ENCODE measurements at places on chromosomes 7 and 10.

DNA sequence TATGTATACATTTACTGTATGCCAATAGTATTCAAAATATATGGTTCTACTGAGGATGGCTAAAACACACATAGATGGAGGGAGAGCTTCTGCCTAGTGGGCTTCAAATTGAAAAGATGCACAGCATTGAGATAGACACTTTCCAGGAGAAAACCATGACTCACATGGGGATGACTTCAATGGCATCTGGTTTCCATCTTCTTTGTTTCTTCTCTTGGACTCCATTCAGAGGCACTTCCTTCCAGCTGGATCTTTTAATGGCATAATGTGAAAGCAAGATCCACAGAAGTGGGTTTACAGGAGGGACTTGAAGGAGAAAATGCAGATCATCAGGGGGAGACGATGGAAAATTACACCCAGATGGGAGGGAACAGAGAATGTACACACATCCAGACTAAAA, 84.9 kb downstream of the ZNF365 start:
- no peaks in the 10 kb centered on the region for H3K4me1 ChIP-seq
- no peak overlapping the region for H3K27ac ChIP-seq
- no peak overlapping the region for H3K4me3 ChIP-seq
- H3K36me3 ChIP-seq = no peaks in the 10 kb centered on the region

DNA sequence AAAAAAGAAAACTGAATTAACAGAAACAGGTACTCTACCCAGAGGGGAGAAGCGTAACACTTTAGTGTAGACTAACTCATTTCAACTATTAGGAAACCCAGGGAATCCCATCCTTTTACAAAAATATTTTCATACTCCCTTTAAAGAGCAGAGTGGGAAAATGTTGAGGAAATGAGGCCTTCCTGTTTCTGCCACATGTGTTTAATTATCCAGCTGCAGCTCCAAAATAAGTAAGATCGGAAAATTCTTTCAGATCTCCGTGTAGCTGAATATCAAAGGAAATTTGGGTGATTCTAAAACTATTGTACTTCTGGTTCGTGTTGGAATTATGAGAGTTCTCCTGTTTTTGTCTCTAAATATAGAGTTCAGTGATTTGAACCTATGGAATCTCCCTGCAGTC, 58.0 kb upstream of the CAV2 start:
- H3K36me3 ChIP-seq = no peaks in the 10 kb centered on the region
- no peaks in the 10 kb centered on the region for H3K27me3 ChIP-seq
- no peak overlapping the region for H3K4me3 ChIP-seq
- no peak for DNase-seq
- no peaks in the 10 kb centered on the region for H3K4me1 ChIP-seq

DNA sequence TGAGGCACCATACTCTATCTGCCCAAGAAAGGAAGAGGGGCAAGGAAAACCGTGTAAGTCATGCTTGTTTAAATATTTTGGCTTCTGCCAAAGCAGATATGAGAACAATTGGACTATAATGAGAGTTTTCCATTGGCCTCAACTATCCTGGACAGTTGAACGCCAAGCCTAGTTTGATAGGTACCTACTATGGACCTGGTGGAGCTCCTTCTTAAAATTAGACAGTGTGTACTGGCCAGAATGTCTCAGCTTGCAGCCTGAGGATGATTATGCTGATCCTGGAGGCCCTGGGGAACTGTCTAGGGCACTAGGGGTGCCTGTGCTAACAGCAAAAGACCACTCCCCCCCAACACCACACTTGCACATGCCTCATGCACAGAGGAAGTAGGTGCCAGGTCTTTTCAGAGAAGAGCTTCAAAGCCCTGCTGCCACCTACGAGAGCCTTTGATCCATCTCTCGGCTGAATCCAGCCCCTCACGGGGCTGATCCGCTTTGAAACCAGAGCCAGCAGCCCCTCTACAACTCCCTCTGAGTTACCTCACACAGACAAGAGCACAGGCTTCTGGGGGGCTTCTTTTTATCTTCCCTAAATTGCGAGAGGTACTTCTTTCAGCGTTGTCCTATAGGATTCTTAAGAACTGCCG, 473.8 kb upstream of the GALNT17 start:
- H3K36me3 ChIP-seq = no peaks in the 10 kb centered on the region
- DNase-seq = no peak
- H3K27me3 ChIP-seq = no peaks in the 10 kb centered on the region
- no peak overlapping the region for H3K27ac ChIP-seq
- no peak overlapping the region for H3K4me3 ChIP-seq

DNA sequence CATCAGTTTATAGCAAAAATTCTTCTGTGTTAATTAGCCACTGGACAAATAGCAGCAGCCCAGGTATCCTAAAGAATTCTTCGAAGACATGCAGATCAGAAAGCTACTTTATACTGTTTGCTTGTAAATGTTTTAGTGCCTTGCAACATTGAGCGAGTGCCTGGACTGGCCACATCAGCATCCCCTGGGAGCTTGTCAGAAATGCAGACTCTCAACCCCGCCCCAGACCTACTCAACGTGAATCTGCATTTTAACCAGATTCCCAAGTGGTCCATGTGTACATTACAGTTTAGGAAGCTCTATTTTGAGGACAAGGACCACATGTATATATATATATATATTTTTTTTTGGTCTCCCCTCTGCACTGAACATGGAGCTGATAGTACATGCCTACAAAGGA, 18.5 kb upstream of the PLEKHS1 start:
- DNase-seq = no peak
- H3K27me3 ChIP-seq = no peaks in the 10 kb centered on the region
- H3K4me1 ChIP-seq = peaks cover 3% of the 10 kb centered on the region
- no peak overlapping the region for H3K4me3 ChIP-seq
- peaks cover 10% of the 10 kb centered on the region for H3K36me3 ChIP-seq

DNA sequence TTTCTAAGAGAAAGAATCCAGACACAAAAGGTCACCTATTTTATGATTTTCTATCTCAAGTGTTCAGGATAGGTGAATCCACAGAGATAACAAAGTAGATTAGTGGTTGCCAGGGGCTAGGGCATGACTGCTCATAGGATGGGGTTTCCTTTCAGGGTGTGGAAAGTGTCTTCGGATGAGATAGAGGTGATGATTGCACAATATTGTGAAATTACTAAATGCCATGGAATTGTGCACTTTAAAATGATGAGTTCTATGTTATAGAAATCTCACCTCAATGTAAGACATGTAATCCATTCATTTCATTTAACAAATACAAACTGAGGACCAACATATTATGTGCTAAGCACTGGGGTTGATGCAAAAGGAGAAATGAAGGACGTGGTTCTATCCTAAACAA, 76.4 kb upstream of the GALNT17 start:
- H3K27ac ChIP-seq = no peak overlapping the region
- no peak for DNase-seq
- H3K4me3 ChIP-seq = no peak overlapping the region
- H3K36me3 ChIP-seq = no peaks in the 10 kb centered on the region
- H3K4me1 ChIP-seq = no peaks in the 10 kb centered on the region
- H3K27me3 ChIP-seq = no peaks in the 10 kb centered on the region

DNA sequence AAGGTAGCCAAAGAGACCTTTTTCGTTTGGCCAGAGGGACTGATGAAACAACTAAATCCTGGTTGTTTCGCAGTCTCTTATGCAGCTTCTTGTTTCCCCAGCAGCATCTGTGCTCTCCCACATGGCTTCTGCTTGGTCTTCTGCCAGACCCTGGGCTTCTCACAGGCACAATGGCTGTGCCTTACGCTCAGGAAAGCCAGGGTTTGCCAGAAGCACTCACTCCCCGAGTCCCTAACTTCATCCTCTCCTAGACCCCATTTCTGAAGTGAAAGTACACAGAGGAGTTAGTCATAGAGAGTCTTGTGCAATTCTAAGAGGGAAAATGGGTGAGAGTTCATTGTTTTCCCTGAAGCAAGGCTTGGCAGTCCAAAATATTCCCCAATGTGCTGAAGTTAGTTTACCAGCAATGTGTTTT, 121.7 kb downstream of the EVX1 start:
- peaks cover 3% of the 10 kb centered on the region for H3K27me3 ChIP-seq
- DNase-seq = no peak
- H3K4me1 ChIP-seq = peaks cover 2% of the 10 kb centered on the region
- no peaks in the 10 kb centered on the region for H3K36me3 ChIP-seq
- H3K4me3 ChIP-seq = no peak overlapping the region
- H3K27ac ChIP-seq = no peak overlapping the region

- no peak overlapping the region for H3K4me3 ChIP-seq
- no peak for DNase-seq
- H3K27me3 ChIP-seq = no peaks in the 10 kb centered on the region
These were observed 13.9 kb upstream of the FAM20C start for GRCh38 chr7:178444-178843.

DNA sequence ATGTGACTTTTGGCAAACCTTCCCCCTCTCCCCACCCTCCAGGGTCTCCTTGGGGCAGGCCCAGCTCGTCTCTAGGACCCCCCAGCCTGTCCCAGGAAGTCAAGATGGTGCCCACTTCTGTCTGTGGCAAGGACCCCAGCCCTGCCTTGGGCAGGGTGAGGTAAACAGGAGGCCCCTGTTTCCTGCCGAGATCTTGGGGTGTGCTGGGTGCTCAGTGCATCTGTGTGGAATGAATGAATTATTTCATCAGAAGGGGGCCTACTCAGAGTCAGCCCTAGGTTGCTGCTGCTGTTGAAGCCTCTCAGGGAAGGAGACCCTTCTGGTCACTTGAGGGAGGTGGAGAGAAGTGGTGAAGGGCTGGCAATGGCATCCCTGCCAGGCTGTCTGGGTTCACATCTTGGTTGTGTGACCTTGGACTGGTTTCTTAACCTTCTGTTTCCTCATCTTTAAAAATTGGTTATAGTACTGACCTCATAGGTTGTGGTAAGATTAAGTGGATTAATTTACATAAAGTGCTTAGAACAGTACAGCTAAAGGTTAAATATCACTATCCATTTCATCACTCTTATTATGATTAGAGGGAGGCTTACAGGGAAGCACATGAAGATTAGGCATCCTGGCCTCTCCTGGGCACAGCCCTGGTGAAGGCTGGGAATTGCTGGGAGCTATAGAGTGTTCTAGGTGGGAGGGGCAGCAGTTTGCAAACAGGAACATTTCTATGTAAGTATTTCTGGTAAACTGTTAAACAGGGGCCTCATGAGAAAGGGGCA, 67.7 kb downstream of the ZMIZ1 start:
- H3K27me3 ChIP-seq = no peaks in the 10 kb centered on the region
- peaks cover 63% of the 10 kb centered on the region for H3K36me3 ChIP-seq
- DNase-seq = no peak
- peaks cover 46% of the 10 kb centered on the region for H3K4me1 ChIP-seq

DNA sequence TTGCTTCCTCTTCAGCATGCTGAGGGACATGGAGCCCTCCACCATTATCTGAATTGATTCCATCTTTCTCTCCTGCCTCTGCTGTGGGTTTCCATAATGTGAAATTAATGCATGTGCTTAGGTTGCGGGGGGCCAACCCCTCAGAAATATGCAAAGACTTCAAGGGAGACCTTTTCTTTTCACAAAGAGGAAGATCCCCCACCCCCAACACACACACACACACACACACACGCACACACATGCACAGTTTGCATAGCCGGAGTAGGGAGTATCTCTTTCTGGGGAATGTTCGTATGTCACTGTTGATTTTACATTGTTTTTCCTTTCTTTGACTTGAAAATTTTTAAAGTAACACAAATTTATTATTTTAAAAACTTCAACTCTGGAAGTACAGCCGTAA, 193.5 kb downstream of the MGMT start:
- no peak overlapping the region for H3K27ac ChIP-seq
- H3K27me3 ChIP-seq = no peaks in the 10 kb centered on the region
- H3K36me3 ChIP-seq = no peaks in the 10 kb centered on the region
- peaks cover 9% of the 10 kb centered on the region for H3K4me1 ChIP-seq

DNA sequence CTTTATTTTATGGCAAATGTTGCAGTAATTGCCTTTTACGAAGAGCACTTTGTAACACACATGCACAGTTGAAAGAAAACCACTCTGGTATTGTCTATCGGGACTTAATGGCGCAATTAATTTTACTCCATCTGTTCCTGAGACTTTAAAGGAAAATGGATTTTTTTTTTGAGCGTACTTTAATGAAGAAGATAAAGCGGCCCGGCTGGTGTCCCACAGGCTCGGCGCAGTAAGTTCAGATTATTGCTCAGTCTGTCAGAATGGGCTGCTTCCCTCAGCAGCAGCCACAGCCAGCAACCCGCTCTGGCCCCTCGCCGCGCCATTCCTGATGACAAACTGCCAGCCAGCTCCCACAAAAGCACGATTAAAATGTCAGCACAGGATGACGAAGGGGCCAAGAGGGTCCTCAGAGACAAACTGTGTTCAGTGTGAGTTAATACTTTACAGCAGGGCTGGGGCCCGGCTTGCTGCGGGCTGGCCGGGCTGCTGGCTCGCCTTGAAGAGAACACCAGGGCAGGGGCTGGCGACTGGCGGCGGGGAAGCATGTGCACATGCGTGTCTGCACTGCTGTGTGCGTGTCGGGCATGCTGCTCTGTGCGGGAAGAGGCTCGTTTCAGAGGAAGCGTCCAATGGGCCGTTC, 501.0 kb upstream of the GALNT17 start:
- no peak overlapping the region for H3K4me3 ChIP-seq
- peaks cover 19% of the 10 kb centered on the region for H3K4me1 ChIP-seq
- H3K27me3 ChIP-seq = no peaks in the 10 kb centered on the region
- no peak for DNase-seq
- no peaks in the 10 kb centered on the region for H3K36me3 ChIP-seq
- H3K27ac ChIP-seq = no peak overlapping the region

DNA sequence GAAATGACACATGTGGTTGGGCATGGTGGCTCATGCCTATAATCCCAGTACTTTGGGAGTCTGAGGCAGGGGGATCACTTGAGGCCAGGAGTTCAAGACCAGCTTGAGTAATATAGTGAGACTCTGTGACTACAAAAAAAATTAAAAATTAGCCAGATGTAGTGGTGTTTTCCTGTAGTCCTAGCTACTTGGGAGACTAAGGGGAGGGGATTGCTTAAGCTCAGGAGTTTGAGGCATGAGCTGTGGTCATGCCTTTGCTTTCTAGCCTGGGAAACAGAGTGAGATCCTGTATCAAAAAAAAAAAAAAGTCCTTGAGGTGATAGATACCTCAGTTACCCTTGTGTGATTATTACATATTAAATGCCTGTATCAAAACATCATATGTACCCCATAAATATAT, 116.7 kb downstream of the SLC25A40 start:
- no peaks in the 10 kb centered on the region for H3K4me1 ChIP-seq
- no peaks in the 10 kb centered on the region for H3K27me3 ChIP-seq
- DNase-seq = no peak
- no peak overlapping the region for H3K27ac ChIP-seq
- H3K4me3 ChIP-seq = no peak overlapping the region

GRCh38 chr7:153188630-153189029, 429.1 kb downstream of the ACTR3B start:
- no peaks in the 10 kb centered on the region for H3K27me3 ChIP-seq
- no peak for DNase-seq
- no peak overlapping the region for H3K27ac ChIP-seq
- H3K4me1 ChIP-seq = no peaks in the 10 kb centered on the region
- H3K36me3 ChIP-seq = no peaks in the 10 kb centered on the region
- no peak overlapping the region for H3K4me3 ChIP-seq

DNA sequence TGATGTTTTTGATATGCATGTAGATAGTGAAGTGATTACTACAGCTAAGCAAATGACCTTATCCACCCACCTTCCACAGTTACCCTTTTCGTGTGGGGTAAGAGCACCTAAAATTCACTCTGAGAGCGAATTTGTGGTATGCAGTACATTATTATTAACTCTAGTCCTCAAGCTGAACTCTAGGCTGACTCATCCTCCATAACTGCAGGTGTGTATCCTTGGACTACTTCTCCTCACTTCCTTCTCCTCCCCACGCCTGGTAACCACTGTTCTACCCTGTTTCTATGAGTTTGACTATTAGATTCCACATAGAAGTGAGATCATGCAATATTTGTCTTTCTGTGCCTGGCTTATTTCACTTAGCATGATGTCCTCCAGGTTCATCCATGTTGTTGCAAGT, 484.6 kb downstream of the GATA3 start:
- H3K27ac ChIP-seq = no peak overlapping the region
- H3K4me3 ChIP-seq = no peak overlapping the region
- DNase-seq = no peak
- H3K4me1 ChIP-seq = no peaks in the 10 kb centered on the region

Measured in neuronal stem cell (in vitro differentiated cells).